Naive B cell (primary cell): ENCODE measurements at places on chromosomes 4 and X.
A peak's percentile ranks its signal among the peaks of the same experiment; 100 is the strongest.

DNA sequence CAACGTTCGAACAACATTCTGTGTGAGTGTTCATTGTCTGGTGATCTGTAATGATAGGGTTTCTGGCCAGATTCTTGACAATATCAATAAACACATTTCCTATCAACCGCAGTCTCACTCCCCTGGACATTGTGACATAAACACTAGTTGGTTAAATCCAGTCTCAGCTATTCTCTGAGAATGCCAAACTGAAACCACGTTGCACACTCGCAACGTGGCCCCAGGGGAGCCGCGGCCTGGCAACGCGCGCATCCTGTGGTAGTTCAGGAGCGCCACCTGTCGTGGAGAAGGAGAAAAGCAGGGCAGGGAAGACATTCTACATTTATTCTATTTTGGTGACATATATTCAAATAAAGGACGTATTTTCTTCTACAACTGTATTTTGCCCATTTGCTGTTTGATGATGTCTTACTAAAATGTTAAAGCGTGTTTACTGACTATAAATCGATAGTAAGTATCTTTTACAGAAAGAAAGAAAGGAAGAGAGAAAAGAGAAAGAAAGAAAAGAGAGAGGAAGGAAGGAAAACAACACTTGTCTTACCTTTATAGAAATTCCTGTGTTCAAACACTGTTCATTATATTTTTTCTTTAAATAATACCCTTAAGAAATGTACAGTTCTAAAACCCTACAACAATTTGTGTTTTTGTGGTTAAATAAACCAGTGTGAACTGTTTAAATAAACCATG, 738.3 kb upstream of the FRG1 start:
- DNase-seq: peak; percentile 1

GRCh38 chrX:253451-254297, 27.5 kb upstream of the PLCXD1 start:
- DNase-seq: no peak

DNA sequence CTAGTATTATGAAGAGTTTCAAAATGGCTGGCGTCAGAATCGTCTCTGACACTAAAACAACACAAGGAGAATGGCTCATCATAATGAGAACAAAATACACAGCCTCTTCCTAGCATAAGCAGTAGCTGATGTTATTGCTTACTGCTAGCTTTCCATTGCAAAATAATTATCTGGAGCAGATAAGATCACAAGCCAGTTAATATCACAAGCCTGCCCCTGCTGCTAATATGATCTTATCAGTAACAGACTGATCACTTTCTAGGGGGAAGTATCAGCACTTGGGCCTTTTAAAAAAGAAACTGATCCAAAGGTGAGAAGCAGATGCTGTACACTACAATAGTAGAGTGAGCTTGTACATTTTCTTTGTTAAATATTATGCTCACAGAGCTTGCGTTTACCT, 554.8 kb upstream of the PABPC4L start:
- no peak for DNase-seq

- no peak for DNase-seq
Measured at GRCh38 chr4:2304321-2304876, 42.5 kb upstream of the MXD4 start.

- DNase-seq: peak; percentile 26
Measured at GRCh38 chrX:134990801-134991481, at the start of gene SMIM10. Gene SMIM10, plus strand, starts transcription at chrX:134990991. Its CDS starts 105 bp downstream, at chrX:134991096.

DNA sequence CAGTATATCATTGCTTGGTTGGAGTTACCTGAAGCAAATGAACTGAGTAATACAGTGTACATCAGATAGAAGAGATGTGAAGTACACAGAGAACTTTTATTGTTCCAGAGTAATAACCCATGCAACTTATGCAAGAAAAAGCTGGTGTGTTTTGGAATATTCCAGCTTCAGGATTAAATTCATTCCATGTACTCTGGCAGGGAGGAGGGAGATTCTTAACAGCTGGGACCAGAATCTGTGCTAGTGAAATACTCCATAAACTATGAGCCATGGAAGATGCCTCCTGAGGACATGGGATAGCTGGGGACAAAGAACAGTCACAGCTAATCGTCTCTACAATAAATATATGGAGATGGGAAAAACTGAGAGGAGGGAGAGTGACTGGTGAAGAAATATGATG, 101.6 kb upstream of the OTUD4 start:
- no peak for DNase-seq

DNA sequence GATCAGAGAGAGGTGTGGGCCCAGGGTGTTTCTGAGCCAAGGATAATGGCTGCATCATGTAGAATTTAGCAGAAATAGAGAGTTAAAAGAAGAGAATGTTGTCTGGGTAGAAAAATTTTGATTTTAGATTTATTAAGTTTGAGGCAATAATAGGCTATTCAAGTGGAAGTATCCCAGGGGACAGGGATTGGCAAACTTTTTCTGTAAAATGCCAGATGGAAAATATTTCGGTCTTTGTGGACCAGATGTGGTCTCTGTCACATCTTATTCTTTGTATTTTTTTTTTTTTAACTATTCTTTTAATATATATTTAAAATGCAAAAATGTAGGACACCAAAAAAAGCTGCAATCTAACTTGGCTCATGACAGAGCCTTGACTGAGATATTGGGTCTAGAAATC, 33.1 kb downstream of the IL15 start:
- DNase-seq: no peak
